Cardiac muscle cell (in vitro differentiated cells and primary cell): ENCODE measurements at places on chromosomes 5 and 9. TPM values are rescaled to one million over a fixed set of nuclear protein-coding genes. Genes with fewer than 3 reads are reported as not detected.

GRCh38 chr5:96114736-96115135 lies 153.1 kb upstream of the ELL2 start:
- DNase-seq, result no peak

IL17B gene
- polyA plus RNA-seq, result 3.9 and 5.8 TPM in 2 replicates

OMD gene
- not detected in 2 replicates for polyA plus RNA-seq

- DNase-seq, result peak; percentile 37
Measured at GRCh38 chr9:132411091-132411508, 1.1 kb downstream of the CFAP77 start.

DNA sequence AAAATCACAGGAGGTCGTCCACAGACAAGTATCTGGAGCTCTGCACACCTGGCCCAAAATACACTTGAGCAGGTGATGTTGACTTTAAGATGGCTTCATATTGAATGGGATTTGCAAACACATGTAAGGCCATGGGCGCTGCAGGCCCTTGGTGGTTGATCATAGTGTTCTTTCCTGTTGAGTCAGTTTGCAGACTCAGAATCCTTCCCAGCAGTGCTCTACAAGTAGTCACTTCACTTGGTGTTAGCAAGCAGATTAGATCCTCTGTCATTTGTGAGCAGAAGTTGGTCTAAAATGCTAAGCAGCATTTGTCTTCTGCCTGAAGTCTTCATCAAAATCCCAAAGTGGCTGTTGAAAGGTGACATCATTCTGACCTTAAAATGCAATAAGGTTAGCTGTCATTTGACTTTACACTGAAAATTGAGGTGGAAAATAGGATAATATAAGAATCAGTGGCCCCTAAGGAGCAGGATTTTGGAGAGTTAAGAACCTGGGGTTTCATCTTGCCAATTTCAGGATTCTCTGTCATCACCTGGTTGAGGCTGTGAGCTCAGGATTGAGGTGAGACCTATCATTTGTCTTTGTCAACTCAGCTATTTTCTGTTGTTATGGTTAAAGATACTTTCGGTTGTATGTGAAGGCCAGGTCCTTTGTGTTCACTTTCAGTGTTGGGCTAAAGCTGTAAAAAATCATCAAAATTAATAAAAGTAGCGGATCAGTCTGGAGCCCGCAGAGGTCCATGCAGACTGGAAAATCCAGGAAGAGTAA lies 114.5 kb downstream of the LRRC70 start:
- no peak for DNase-seq

- DNase-seq, result no peak
Measured at GRCh38 chr9:131019388-131020239, 10.6 kb downstream of the LAMC3 start.

PHF24 gene
- polyA plus RNA-seq, result 0.95 and 1.4 TPM in 2 replicates

GRCh38 chr5:124696898-124697297 lies 49.5 kb downstream of the ZNF608 start:
- DNase-seq, result no peak

TOR2A gene
- polyA plus RNA-seq, result 20.6 and 25.7 TPM in 2 replicates

DNA sequence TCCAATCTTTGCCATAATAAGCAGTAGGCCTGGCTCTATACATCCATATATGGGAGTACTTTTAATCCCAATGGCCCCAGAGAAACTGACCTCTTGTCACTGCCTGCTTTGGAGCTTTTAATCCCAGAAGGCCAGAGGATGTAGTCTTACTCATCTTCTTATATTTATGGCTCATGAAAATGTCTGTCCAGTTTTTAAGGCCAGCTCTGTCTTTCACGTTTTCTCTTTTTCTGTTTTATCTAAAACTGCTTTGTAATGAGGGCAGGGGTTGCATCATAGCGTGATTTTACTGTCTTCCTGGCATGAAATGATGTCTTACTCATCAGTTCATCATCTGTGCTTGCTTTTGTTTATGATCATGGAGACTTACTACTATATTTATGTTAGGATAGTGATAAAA lies 1094.9 kb downstream of the MAT2B start:
- peak; percentile 12 for DNase-seq

DNA sequence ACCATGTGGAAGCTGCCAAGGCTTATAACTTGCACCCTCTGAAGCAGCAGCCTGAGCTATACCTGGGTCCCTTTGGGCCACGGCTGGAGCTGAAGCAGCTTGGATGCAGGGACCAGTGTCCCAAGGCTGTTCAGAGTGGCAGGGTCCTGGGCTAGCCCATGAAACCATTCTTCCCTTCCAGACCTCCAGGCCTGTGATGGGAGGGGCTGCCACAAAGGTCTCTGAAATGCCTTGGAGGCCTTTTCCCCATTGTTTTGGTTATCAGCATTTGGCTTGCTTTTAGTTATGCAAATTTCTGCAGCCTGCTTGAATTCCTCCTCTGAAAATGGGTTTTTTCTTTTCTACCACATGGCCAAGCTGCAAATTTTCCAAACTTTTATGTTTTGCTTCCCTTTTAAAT lies 433.7 kb upstream of the ACO1 start:
- DNase-seq, result no peak

- no peak for DNase-seq
Measured at GRCh38 chr5:75331095-75332090, 5.6 kb upstream of the HMGCR start.

- peak; percentile 30 for DNase-seq
Measured at GRCh38 chr5:31196309-31196708, 2.8 kb downstream of the CDH6 start.

STING1 gene
- polyA plus RNA-seq, result 59.9 and 69.0 TPM in 2 replicates

KIAA1958 gene
- 9.9 and 16.6 TPM in 2 replicates for polyA plus RNA-seq

PLK2 gene
- polyA plus RNA-seq, result 25.1 and 34.2 TPM in 2 replicates

N4BP3 gene
- polyA plus RNA-seq, result 5.7 and 6.1 TPM in 2 replicates

DNA sequence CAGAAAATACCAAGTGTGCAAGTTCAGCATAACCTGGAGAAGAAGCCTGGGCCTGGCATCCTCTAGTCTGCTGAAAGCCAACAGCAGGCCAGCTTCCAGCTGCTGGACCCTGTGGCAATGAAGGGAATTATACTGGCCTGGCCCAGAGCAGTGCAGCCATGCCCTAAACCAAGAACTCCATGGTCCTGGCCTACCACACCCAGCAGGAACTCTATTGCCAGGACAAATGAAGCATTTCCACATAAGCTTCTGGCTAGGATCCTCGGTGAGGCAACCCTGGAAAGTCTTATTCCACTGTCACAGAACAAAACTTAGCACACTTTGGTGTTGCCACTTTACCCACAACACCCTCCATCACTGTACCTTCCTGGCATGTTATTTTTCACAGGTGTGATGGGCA lies 35.5 kb downstream of the CDK5RAP2 start:
- DNase-seq, result no peak

DNA sequence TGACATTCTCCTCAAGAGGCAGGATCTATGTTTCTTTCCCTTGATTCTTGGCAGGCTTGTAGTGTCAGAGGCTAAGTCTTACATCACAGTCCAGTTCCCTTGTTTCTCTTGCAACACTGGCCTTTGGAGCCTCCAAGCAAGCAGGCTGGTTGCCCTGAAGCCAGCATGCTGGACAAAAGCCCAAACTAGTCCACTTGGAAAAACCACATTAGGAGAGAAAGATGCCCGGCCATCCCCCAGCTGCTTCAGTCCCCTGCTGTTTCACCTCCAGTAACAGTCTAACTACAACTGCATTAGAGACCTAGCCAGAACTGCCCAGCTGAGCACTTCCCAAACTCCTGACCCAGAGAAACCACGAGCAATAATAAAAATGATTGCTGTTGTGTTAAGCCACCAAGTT lies 87.6 kb downstream of the ADAMTS6 start:
- DNase-seq, result no peak

SLCO6A1 gene
- 0.32 TPM in 1 of 2 replicates, not detected in the other for polyA plus RNA-seq

NIM1K gene
- polyA plus RNA-seq, result 0.27 and 1.9 TPM in 2 replicates

GRCh38 chr5:170617533-170618490 lies 114.0 kb downstream of the KCNIP1 start:
- no peak for DNase-seq

DNA sequence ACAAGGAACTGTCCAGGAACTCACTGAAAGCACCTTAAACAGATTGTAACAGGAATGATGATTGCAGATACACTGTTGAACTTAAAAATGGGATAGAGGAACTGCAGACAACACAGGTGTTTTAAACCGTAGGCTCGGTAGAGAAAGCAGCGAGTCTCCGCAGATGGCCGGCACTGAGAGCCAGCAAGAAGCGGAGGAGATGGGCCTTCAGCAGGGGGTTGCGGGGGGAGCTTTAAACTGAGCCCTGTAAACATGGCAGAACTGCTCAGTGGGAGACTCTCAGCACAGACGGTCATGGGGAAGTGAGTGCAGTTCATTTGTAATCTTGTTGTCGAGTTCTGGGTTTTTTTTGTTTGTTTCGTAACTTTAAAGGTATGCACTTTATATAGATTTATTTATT lies 155.1 kb upstream of the OTULINL start:
- DNase-seq, result no peak

DNA sequence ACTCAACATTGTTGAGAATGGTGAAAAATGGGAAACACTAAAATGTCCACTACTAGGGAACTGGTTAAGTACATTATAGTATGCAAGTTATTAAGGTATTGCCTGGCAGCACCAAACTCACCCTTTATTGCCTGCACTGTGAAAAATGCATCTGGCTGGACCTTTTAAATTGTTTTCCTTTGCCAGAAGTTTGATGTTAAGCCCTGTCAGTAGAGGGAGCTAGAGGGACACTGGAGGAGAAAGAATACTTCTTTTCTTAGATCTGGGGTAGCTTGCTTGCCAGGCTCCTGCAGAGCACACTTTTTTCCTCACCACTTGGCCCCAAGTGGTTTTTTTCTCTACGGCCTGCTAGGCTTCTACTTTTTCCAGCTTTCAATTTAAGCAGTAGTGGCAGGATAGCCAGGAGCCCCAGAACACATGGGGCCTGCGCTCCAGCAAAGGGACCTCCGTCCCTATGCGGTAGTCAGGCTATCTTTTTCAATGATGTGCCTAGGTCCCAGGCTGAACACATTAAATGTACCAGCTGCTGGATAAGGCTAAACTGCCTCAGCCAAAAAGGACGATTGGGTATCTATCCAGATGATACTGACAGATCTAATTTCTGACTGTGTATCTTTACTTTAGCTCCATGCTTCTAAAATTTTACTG lies 8.0 kb upstream of the HABP4 start:
- DNase-seq, result peak; percentile 38

GRCh38 chr9:114096866-114097612 lies 2.1 kb downstream of the KIF12 start:
- no peak for DNase-seq

DNA sequence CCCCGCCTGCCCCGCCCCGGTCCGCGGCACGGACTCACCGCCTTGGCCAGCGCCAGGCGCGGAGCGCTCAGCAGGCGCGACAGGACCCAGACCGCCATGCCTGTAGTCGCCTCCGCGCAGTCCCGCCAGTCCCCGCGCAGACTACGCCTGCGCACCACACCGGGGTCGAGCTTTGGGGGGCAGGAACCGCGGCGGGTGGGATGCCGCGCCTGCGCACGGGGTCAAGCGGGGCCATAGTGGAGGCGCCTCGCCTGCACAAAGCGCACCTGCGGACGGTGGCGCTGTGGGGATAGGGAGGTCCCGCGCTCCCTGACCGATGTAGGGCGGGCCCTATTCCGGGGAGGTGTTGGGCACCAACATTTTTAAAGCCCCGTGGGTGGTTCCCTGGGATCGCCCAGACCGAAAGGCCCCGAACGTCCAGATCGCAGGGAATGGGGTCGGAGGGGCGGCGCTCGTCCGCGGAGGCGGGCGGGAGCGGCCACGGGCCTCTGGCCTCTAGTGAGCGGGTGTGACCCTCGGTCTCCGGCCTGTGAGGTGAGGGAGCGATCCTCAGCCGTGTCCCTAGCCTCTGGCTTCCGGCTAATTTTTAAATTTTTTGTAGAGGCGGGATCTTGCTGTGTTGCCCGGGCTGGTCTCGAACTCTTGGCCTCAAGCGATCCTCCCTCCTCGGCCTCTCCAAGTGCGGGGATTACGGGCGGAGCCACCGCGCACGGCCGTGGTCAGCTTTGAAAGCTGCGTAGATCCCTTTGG lies 70.8 kb upstream of the LPCAT1 start:
- peak; percentile 67 for DNase-seq

DNA sequence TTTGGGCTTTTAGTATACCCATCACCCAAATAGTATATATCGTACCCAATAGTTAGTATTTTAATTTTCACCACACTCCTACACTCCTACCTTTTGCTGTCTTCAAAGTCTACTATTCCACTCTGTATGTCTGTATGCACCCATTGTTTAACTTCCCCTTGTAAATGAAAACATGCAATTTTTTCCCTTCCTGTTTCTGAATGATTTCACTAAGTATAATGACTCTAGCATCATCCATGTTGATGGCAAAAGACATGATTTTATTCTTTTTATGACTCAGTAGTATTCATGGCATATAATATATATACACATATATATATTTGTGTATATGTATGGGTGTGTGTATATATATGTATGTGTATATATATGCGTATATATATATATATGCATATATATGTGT lies 63.1 kb upstream of the FAM174A start:
- DNase-seq, result no peak

CARD9 gene
- polyA plus RNA-seq, result 2.1 TPM in 2 replicates

DNA sequence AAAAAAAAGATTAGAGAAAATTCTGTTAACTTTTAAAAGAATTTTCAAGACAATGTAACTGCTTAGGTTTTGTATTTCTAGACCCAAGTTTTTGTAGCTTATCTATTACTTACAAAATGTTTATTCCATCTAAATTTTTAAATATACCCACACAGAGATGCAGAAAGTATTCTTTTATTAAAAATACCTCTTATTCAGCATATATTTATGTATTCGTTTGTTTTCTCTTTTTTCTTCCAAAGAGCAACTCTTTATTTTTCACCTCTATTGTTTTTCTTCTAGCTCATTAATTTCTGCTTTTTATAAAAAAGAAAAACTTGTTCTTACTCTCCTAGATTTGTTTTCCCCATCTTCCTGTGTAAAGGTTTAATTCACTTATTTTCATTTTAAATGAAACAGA lies 180.3 kb downstream of the ZDHHC21 start:
- no peak for DNase-seq

DNA sequence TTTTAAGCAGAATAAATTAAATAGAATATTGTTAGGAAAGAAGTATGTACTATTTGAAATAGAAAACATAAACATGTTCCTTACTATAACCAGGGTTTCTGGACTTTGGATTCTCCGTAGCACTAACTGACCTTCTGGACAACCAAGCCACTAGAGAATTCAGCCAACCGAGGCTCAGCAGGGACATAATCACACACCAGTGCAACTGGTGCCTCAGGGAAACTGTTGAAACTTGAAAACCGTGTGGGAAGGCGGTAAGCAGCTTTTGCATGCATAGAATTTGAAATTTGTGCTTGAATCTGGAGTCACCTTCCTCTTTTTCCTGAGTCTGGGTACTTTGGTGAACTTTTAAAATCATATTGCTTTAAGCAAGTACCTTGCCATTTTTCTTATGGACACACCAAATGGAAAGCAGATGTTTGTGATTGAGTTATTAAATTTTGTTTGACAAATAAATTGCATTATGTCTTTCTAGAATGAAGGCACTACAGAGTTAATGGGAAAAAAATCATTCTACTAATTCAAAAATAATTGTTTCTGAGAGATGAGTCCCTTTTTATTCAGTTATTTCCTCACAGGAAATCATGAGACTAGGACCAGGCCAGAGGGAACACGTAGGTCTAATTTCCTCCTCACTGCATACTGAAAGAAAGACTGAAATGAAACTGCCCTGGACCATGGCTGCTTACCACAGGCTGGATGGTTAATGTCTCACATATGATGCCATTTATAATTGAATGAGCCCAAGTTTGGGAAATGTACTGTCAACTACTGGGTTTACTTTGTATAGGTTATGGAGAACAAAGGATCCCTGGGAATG lies 20.6 kb upstream of the SCAMP1 start:
- no peak for DNase-seq
